Astrocyte (in vitro differentiated cells and primary cell): ENCODE measurements at places on chromosomes 1 and 21.
A peak's percentile ranks its signal among the peaks of the same experiment; 100 is the strongest.

GRCh38 chr1:150808846-150809245, 786 bp upstream of the CTSK start:
- H3K27me3 ChIP-seq, result no peaks in the 10 kb centered on the region
- H3K27ac ChIP-seq, result no peak overlapping the region
- H3K4me1 ChIP-seq, result peaks cover 9% of the 10 kb centered on the region
- peaks cover 27% of the 10 kb centered on the region for H3K36me3 ChIP-seq
- H3K4me3 ChIP-seq, result no peak overlapping the region

GRCh38 chr1:27522432-27523336, 32.7 kb upstream of the WASF2 start:
- peaks cover 16% of the 10 kb centered on the region for H3K4me1 ChIP-seq
- H3K27ac ChIP-seq, result no peak overlapping the region
- no peak overlapping the region for H3K4me3 ChIP-seq
- H3K27me3 ChIP-seq, result no peaks in the 10 kb centered on the region

DNA sequence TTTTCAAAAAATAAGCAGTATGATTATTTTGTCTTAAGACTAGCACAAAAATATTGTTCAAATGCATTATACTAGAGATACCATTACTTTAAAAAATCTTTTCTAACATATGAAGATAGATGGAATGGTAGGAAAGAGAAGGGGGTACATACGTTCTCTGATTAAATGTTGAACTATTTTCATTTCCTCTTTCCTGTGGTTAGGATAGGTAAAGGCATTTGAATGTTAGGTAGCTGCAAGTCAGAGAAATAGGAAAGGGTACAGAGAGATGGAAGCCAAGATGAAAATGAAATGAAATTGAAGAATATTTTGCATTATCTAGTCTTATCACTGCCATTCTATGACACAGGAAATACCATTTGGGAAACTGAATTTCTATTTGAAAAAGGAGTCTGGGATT, 28.3 kb downstream of the TLCD4 start:
- DNase-seq, result no peak
- no peak overlapping the region for H3K27ac ChIP-seq
- H3K27me3 ChIP-seq, result no peaks in the 10 kb centered on the region

DNA sequence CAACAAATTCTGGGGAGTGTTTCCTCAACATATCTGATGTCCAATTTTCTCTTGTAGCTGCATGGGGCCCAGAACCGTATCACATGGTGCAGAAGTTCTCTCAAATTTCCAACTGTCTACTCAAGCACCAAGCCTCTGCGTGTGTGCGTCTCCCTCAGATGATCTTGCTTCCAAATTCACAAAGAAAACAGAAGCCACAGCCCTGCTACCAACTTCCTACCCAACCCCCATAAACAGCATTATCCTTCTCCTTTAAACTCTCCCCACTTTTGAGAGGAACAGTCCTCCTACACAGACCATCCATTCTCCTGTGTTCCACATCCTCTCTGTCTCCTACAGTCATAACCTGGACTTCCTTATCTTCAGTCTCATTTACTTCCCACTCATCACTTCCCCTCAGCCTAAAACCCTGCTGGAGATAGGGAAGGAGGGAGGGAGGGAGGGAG, 354.1 kb downstream of the SMYD3 start:
- no peak overlapping the region for H3K27ac ChIP-seq
- DNase-seq, result no peak
- H3K36me3 ChIP-seq, result no peaks in the 10 kb centered on the region

- H3K36me3 ChIP-seq, result no peaks in the 10 kb centered on the region
- no peak overlapping the region for H3K27ac ChIP-seq
- no peaks in the 10 kb centered on the region for H3K27me3 ChIP-seq
- no peaks in the 10 kb centered on the region for H3K4me1 ChIP-seq
- peak; percentile 31 for DNase-seq
These were observed 75.1 kb downstream of the DTL start for GRCh38 chr1:212110617-212111016.

DNA sequence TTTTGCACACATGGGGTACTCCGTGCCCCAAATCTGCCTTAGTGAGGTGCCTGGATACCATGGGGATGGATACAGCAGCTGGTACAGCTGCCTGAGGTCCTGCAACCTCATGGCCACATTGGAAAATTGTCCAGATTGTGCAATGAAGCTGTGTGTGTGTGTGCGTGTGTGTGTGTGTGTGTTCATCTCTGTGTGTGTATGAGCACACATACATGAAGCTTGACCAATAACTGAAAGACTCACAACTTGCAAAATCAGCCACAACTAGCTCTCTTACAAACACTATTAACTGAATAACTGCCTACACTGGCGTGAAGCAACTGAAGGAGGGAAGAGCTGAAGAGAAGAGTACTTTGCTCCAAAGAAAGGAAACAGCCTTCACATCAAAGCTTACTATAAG, 78.1 kb downstream of the ERG start:
- H3K27ac ChIP-seq, result no peak overlapping the region
- DNase-seq, result no peak
- H3K27me3 ChIP-seq, result no peaks in the 10 kb centered on the region
- H3K4me3 ChIP-seq, result no peak overlapping the region

DNA sequence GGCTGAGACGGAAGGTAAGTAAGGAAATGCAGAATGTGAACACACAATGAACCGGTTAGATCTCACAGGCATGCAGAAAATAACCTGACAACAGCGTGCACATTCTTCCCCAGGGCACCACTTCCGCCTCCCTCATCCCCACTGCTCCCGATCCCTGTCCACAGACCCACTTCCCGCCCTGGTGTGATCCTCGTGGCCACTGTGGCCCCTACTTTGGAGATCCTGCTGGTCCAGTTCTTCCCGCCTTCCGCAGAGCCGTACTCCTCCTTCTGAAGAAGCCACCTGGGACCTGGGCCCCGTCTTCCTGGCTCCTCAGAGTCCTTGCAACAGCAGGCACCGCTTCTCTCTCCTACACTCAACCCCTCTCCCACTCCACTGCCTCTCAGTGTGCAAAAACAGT, 1.4 kb upstream of the GSTM4 start:
- peaks cover 5% of the 10 kb centered on the region for H3K27me3 ChIP-seq
- peaks cover 26% of the 10 kb centered on the region for H3K4me1 ChIP-seq
- no peak overlapping the region for H3K4me3 ChIP-seq

DNA sequence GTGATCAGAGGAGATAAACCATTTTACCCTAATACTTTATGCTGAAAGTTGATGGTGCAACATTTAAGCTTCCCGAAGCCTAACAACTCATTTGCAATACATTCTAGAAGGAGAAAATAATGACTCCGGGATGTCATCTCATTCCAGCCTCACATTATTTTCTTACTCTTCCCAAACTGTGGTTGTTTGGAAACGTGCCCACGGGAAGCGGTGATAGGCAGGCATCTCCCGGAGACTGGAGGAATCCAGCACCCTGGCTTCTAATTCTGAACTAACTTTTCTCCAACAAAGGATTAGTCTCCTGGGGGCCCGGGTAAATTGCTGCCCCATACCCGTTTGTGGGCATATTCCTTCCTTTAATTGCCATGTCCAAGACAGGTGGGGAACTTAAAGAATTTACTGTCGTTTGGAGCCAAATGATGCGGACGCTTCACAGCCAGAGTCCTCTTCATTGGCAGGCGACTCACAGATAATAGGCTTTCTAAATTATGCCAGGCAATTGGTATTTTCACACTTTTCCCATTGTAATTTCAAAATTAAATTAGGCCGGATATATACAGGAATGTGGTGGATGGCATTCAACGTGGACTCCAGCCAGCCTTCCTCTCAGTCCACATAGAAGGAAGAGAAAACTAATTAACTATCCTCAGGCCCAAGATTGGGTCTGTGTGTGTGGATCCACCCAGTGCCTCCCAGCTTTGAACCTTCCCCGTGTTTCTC, 278.1 kb downstream of the AJAP1 start:
- no peak overlapping the region for H3K27ac ChIP-seq
- H3K4me3 ChIP-seq, result no peak overlapping the region
- H3K27me3 ChIP-seq, result no peaks in the 10 kb centered on the region
- H3K4me1 ChIP-seq, result no peaks in the 10 kb centered on the region

GRCh38 chr1:27132624-27133023, 22.3 kb downstream of the SLC9A1 start:
- no peak overlapping the region for H3K27ac ChIP-seq
- H3K36me3 ChIP-seq, result no peaks in the 10 kb centered on the region
- DNase-seq, result no peak
- H3K4me3 ChIP-seq, result no peak overlapping the region
- H3K4me1 ChIP-seq, result peaks cover 3% of the 10 kb centered on the region

- no peak overlapping the region for H3K4me3 ChIP-seq
- no peak overlapping the region for H3K27ac ChIP-seq
- no peaks in the 10 kb centered on the region for H3K36me3 ChIP-seq
- no peaks in the 10 kb centered on the region for H3K27me3 ChIP-seq
- peaks cover 7% of the 10 kb centered on the region for H3K4me1 ChIP-seq
These were observed 105.4 kb downstream of the KCTD3 start for GRCh38 chr1:215672482-215672881.

- H3K4me1 ChIP-seq, result peaks cover 33% of the 10 kb centered on the region
- no peak overlapping the region for H3K4me3 ChIP-seq
- H3K27ac ChIP-seq, result no peak overlapping the region
- no peaks in the 10 kb centered on the region for H3K27me3 ChIP-seq
These were observed 145.0 kb downstream of the DHRS3 start for GRCh38 chr1:12472798-12473551.

GRCh38 chr1:229280037-229280828, 9.3 kb downstream of the RAB4A start:
- no peak overlapping the region for H3K27ac ChIP-seq
- DNase-seq, result no peak
- no peaks in the 10 kb centered on the region for H3K36me3 ChIP-seq
- H3K4me1 ChIP-seq, result peaks cover 5% of the 10 kb centered on the region
- no peaks in the 10 kb centered on the region for H3K27me3 ChIP-seq

- H3K36me3 ChIP-seq, result no peaks in the 10 kb centered on the region
- no peak within 1 kb of the TSS for H3K27ac ChIP-seq
- no peaks in the 10 kb centered on the region for H3K4me1 ChIP-seq
- DNase-seq, result no peak
These were observed at the start of gene S100A7A for GRCh38 chr1:153415850-153416570. TSS of gene S100A7A (plus strand) at chr1:153416520. CDS start at chr1:153418083, 1,563 bp downstream.

DNA sequence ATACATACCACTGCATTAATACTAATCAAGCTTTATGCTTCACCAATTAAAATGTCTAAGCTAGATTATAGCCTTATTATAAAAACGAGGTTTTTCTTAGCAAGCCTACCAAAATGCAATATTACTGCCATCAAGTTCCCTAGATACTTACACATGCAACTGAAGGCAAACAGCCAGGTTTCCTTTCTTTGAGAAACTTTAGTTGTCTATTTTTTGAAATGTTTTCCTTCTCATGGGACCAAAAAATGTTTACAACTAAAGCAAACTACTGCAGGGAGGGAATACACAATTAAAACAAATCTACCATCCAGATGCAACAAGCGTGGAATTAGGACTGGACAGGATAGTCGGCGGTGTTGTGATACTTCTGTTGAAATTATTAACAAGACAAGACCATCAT, 1.3 kb downstream of the ZNF644 start:
- H3K36me3 ChIP-seq, result no peaks in the 10 kb centered on the region
- peaks cover 6% of the 10 kb centered on the region for H3K4me1 ChIP-seq
- H3K4me3 ChIP-seq, result peak overlapping the region; percentile 84
- no peak for DNase-seq
- no peaks in the 10 kb centered on the region for H3K27me3 ChIP-seq
- H3K27ac ChIP-seq, result peak overlapping the region; percentile 100

GRCh38 chr1:26021647-26022403, at the start of gene EXTL1:
TSS of gene EXTL1 (plus strand) at chr1:26021775. CDS start at chr1:26022647, 872 bp downstream.
- peaks cover 75% of the 10 kb centered on the region for H3K4me1 ChIP-seq
- peak; percentile 59 for DNase-seq
- H3K27ac ChIP-seq, result peak within 1 kb of the TSS; percentile 82
- H3K27me3 ChIP-seq, result no peaks in the 10 kb centered on the region
- H3K4me3 ChIP-seq, result peak within 1 kb of the TSS; percentile 60
- no peaks in the 10 kb centered on the region for H3K36me3 ChIP-seq

- H3K36me3 ChIP-seq, result no peaks in the 10 kb centered on the region
- H3K27me3 ChIP-seq, result no peaks in the 10 kb centered on the region
- no peaks in the 10 kb centered on the region for H3K4me1 ChIP-seq
- no peak overlapping the region for H3K27ac ChIP-seq
These were observed 47.7 kb downstream of the ELAVL4 start for GRCh38 chr1:50156241-50157010.

DNA sequence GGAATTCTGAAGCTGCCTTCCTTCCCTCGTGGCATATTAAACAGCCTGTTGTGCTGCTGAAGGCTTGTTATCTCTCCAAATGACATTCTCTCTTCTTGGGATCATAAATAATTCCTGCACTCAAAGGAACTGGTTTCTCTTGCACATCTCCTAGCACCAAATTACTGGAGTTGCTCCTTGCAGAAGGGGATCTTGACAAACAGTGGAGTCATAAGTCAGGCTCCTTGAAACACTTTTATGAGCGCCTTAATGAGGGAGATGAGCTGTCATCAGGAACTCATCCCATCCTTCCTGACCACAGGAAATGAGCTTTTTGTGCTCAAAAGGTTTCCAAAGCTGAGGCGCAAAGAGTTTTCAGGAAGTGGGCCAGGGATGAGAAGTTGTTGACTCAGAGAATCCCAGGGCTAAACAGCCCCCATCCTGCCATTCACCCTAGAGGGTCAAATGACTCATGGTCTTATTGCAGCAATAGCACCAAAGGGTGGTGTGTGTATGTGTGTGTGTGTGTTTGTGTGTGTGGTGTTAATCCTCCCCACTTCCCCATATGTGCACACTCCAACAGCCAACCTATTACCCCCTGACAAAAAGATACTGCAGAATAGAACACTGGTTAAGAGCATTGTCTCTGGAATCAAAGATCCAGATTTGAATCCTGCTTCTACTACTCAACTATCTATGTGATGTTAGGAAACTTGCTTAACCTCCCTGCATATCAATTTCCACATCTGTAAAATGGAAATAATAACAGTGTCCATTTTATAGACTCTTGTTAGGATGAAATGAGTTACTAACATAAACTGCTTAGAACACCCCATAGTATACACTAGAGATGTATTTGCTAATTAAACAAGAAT, 2.8 kb upstream of the PHC2 start:
- peak; percentile 98 for DNase-seq
- no peaks in the 10 kb centered on the region for H3K27me3 ChIP-seq
- H3K4me1 ChIP-seq, result peaks cover 45% of the 10 kb centered on the region
- peak overlapping the region; percentile 69 for H3K27ac ChIP-seq

DNA sequence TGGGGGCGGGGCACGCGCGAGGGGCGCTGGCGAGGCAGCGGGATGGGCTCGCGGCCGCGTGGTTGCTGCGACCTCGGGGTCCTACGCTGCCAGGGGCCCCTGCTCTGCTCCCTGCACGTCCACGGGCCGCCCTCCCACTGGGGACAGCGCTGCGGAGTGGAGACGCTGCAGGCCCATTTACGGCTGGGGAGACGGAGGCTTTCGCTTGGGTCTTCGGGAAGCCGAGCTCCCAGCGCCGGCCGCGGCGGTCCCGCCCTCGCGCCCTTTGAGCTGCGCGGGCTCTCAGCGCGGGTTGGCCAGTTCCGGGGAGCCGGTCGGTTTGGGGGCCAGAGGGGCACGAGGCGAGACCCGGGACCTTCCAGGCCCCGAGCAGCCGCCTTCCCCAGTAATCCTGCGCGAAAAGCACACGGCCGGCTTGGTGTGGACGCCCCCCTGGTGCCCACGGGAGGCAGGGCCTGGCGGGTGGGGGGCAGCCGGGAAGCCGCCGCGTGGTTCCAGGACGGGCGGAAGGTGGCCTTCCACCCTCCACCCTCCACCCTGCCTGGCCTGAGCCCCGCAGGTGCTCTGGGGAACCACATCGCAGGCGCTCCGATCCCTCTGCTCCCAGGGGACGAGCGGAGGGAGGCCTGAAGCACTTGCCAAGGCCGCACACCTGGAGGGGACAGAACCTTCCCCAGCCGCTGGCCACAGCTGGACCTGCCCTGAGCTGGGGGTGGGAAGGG, 570 bp upstream of the PEX10 start:
- H3K4me1 ChIP-seq, result peaks cover 22% of the 10 kb centered on the region
- H3K36me3 ChIP-seq, result no peaks in the 10 kb centered on the region
- DNase-seq, result no peak
- H3K4me3 ChIP-seq, result peak overlapping the region; percentile 64
- H3K27ac ChIP-seq, result peak overlapping the region; percentile 40
- no peaks in the 10 kb centered on the region for H3K27me3 ChIP-seq
